ENCODE measurements at places on chromosomes 3 and 15.

- no peak for DNase-seq
Measured at GRCh38 chr3:126451511-126451910, 24.2 kb downstream of the ZXDC start.

DNA sequence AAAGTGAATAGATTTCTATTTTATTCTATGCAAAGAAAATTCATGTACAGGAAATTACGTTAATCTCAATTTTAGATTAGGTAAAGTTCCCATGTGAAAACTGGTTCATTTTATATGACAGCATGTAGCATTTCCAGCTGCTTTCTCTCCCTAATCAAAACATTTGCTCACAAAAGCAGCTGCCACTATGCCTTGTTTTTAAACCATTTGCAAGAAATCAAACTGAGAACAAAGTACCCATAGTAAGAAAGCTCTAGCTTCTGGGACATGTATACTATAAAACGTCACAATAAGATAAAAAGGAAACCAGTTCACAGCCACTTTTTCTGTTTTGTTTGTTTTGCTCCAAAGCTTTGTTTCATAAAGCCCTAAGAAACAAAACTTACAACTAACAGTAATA is 5.0 kb upstream of the CRYBG3 start:
- no peak for DNase-seq

- no peak for DNase-seq
Measured at GRCh38 chr3:106514431-106514830, 645.6 kb upstream of the CBLB start.

GRCh38 chr15:40313531-40314398 is 6.0 kb upstream of the PLCB2 start:
- DNase-seq: peak; percentile 62

DNA sequence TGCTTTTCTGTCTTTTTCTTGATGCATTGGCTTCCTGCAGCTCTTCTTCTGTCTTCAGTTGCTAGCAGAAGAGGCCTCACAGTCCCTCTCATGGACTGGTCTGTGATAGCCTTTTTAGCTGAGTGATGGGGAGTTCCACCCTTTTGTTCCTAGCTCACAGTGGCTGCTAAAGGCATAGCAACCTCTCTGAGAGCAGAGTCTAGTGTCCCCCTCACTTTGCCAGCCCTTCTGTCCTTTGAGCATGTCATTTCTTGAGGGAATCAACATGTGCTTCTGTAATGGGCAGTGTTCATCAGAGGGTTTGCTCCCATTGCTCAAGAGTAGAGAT is 44.4 kb downstream of the GAP43 start:
- no peak for DNase-seq

DNA sequence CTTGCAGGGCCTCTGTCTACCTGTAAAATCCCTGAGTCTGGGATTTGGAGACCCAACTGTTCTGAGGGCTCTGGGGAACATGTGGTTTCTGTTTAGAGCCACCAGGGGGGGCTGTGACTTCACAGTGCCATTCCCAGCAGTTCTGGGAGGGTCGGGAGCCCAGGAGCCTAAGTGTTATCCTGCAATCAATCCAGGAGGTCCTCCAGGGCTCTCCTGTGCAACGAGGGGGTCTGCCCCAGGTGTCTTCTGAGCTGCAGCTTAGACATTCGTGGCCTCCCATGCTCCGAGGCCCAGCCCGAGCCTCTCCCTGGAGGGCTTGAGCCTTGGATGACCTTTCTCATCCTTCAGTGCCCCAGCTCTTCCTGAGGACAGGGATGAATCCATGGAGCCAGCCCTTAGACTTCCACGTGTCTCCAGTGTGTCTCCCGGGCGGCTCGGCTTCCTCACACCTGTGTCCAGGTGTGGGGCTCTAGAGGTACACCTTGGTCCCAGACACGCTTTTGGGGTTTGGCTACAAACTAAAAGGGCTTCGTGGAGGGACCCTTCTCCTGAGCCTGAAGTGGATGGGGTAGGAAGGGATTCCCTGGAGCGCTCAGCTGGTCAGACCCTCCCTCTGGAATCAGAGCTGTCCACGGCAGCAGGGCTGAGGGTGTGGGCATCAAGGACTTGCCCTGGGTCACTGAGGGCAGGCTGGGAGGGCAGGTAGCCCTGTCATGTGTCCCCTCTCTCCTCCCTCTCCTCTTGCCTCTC is 20.3 kb upstream of the ABTB1 start:
- DNase-seq: no peak

DNA sequence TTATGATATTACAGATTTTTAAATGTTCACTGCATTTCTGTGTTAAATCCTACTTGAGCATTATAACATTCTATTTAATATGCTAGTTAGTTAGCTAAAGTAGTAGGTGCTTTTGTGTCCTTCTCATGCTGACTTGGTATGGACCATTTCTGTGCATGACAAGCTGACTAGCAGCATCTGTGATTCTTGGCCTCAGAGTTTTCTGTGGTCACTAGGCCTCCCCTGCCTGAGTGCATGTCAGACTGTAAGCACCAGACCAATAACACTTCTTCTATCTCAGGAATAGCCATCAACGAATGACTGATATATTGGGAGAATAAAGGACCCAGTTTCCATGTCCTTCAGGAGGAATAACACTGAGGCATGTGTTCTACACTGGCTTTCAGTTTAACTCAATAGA is 22.6 kb upstream of the SLC7A14 start:
- no peak for DNase-seq

GRCh38 chr3:30811151-30811795 is 83.2 kb downstream of the GADL1 start:
- DNase-seq: no peak

- DNase-seq: peak; percentile 10
Measured at GRCh38 chr3:193509103-193509965, 45.4 kb downstream of the ATP13A4 start.

GRCh38 chr3:128605091-128606046 is 45.2 kb downstream of the RPN1 start:
- DNase-seq: no peak

DNA sequence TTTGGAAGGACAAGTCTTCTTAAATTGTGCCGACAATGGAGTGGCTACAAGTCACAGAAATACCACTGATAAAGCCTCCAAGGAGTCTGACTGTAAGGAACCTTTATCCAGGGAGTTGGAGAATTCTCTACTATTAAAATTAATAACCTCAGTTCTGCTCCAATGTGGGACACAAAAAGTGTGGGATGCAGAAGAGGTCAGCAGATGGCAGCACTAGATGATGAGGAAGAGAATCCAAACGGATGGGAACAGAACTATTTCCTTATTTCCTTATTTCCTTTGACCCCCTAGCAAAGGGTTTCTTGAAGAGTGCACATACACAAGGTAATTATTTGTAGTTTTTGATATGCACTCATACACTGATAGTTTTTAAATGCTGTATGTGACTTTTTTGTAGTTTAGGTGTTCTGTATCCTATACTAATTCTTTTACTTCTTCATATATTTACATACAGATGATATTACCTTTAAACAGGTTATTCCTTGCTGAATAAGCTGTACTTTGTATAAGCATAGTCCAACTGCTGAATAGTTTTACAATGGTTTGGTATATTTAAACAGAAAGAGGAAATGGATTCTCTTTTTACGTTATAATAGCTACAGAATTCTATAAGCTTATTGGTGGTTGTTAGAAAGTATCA is 25.6 kb upstream of the NLGN1 start:
- peak; percentile 5 for DNase-seq

DNA sequence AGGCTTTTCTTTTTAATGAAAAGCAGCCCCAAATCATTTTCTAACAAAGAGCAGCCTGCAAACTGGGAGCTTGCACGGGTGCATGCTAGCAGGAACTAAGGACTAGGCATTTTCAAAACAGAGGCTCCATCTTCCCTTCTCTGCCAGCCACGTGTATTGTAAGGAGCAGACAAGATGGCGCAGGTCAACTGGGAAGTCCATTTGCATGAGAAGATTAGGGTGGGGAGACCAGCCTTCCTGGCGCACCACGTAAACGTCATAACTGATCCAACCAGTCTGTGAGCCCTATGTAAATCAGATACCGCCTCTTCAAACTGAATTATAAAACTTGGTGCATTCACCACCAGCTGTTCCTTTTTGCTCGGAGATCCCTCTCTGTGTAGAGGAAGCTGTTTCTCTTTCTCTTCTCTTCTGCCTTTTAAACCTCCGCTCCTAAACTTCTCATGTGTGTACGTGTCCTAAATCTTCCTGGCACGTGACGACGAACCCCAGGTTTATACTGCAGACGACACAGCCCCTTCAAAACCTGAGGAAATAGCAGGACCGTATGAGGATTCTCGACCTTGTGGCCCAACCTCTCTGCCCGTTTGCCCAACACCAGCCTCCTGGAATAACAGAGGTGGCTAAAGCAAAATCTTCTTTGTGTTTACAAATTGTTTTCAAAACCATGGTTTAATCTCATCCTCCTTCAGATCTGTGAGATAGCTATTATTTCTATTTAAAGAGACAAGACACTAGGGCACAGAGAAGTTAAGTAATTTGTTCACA is 26.4 kb upstream of the SLC30A4 start:
- DNase-seq: no peak

DNA sequence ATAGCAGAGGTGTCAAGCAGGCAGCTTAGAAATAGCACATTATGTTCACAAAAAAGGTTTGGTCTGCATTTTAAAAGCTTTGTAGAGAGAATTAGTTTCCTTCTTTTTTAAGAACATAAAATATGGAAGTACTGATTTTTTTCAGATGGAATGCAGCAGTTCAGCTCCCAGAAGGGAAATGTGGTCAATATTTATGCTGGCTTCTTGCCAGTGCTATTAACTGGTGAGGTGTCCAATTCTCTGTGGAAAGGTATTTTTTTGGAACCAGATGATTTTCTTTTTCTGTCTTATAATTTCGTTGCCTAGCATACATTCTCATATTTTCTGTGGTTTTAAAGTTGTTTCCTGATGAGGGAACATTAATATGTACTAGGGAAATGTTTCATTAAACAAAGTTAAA is 211.4 kb upstream of the ZNF385D start:
- DNase-seq: no peak

DNA sequence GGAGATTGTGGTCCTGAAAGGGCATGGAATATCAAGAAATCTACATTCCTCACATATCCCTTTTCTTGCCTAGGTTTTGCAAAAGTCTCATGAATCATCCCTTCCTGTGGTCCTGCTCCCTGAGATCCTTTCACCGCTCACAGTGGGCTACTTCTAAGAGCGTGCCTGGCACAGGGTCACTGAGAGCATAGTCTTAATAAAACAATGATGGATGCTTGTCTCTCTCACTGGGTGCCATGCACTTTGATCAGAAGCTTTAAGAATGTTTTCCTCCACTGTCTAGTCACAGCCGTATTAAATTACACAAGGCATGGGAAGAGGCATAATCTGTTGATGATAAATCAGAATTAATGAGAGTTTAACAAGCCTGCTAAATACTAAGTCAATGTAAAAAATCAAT is 269.7 kb upstream of the ATP10A start:
- no peak for DNase-seq

DNA sequence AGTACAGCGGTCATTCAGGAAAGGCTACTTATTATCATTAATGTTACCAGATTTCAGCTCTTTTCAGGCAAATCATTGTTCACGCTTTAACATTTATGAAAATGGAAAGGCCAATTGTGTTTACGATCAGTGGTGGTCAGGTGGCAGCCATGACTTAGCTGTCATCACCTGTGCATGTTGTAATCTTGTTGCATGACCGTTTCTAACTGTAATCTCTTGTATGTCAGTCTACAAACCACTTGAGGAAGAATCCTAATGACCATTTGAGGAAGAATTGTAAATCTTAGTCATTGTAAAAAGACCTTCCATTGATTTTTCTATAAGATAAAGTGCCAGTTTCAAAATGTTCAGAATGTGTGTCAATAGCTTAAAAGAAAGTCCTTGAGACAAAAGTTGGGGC is 100.4 kb downstream of the SERPINI1 start:
- DNase-seq: no peak

DNA sequence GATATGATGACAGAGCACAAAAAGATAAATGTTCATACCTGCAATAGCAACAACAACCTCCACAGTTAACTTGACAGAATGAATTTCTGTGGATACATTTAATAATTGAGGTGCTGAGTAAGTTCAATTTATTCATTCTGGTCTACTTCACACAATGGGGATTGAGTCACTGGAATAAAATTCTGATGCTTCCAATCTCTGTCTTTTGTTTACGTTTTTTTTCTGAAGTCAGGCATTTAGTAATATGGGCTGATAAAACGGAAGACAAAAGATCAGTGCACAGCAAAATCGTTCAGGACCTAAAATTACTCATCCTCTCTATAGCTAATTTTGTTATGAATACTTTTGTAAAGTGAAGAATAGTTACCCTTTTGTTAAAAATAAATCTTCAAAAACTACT is 565.9 kb upstream of the CCDC54 start:
- DNase-seq: no peak

DNA sequence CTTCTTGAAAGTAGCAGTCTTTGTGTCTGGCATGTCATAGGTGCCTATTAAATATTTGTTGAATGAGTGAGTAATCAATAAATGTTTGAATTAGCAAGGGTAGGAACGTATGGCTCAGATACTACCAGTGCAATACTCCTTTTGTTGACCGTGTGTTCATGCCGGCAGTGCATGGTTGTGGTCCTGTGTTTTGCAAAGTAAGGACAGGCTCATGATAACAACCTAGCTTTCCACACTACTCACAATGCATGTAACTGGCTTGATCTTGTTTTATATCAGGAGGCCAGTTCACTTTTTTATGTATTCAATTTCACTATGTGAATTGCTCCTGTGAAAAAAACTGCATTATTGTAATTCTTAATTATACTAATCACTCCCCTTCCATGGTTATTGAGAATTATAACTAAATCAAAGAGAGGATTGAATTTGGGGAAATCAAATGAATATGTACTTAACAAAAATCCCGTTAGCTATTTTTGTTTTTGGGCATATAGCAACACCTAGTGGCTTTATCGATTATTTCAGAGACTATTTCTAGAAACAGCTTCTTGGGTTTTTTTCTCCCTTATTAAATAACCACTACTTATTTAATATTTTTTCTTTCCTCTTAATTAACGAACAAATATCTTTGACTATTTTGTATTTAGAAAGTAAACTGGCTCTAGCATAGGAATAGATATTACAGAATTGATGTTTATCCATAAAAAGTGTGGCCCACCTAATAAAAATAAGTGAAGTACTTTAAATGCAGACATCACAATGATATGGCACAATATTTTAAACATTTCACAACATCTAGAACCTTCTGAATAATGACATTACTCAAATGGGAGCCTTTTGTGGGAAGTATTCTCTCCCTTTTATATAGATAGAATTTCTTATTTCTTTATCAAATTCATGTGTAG is 218.5 kb downstream of the BBX start:
- DNase-seq: no peak

- no peak for DNase-seq
Measured at GRCh38 chr15:76916369-76916768, 11.2 kb upstream of the SCAPER start.

GRCh38 chr15:69380100-69380725 is 33.9 kb upstream of the KIF23 start:
- DNase-seq: no peak

DNA sequence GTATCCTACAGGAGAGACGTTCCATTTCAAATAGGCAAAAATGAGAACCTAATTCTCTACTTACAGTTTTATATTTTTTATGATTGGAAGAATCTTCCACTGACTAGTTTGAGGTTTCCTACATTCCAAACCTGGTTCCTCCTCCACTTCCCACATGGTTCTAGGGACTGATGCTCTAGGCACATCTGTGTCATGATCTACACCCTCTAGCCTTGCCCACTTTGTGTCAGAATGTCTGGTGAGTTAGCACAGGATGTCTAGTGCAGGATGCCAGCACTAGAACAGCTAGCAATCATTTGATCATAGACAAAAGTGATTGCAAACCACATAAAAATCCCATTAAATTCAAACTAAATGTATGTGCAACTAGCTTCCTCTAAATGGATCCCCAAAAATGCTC is 26.7 kb upstream of the FILIP1L start:
- no peak for DNase-seq

All from prostate gland (tissue), 2 donors.